HS-5 (cell line): ENCODE measurements at places on chromosomes 3 and 15.
A peak's percentile ranks its signal among the peaks of the same experiment; 100 is the strongest.

GRCh38 chr15:68252925-68253534 is 23.5 kb upstream of the CLN6 start:
- DNase-seq: no peak

- DNase-seq: no peak
Observed at GRCh38 chr15:69807721-69808120, 290.0 kb downstream of the TLE3 start.

DNA sequence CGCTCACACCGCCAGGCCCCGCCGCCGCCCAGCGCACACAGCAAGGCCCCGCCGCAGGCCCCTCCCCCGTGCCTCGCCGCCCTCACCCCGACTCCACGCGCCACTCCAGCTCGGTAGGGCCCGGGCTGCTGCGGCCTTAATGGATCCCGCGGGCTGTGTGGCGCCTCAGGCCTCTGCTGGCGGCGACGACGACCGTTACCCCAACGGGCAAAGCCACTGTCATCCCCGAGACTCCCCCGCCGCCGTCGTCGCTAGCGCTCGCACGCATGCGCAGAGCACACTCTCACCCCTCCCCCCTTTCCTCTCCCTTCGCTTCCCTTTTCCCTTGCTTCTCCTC is at the start of gene MSL2:
TSS of gene MSL2 (minus strand) at position 272 of the 337 bp plus-strand sequence. CDS start 1,222 bp downstream, outside the sequence.
- DNase-seq: no peak

- DNase-seq: no peak
Observed at GRCh38 chr15:49620199-49620598, 419 bp downstream of the FAM227B start.

DNA sequence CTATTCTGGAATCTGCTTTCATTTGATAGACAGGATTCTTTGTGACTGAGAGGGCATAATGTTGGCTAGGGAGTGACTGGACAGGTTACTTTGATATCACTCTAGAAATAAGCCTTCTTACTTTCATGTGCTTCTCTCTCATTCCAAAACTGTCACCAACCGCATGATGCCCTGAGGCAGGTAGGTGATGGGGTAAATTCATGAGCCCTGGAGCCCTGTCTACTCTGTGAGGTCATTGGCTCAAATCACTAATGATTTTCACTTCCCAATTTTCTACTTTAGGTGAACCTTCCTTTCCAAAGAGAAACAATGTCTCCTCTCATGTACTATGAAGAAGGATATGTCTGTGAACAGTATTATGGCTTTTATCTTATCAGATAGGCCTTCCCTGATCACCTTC is 596.7 kb downstream of the TUSC7 start:
- DNase-seq: no peak

GRCh38 chr3:142355692-142356091 is 92.1 kb downstream of the XRN1 start:
- no peak for DNase-seq

- DNase-seq: no peak
Observed at GRCh38 chr3:183262875-183263378, 9.9 kb downstream of the B3GNT5 start.

DNA sequence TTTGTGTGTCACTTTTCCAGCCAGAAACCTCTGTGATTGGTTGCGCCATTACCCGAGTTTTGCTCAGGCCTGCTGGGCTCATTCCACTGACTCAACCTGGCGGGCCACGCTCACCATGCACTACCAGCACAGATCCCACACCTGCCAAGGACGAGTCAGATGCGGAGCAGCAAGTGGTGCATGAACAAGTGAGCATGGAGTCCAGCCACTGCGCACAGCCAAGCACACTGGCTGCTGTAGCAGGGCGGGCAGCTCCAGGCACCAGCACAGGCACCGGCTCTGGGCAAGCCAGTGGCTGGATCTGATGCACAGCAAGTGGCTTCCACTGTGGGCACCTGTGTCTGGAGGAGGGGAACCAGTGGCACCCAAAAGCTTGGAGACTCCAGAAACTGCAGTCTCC is 110.4 kb downstream of the CBLB start:
- DNase-seq: no peak

DNA sequence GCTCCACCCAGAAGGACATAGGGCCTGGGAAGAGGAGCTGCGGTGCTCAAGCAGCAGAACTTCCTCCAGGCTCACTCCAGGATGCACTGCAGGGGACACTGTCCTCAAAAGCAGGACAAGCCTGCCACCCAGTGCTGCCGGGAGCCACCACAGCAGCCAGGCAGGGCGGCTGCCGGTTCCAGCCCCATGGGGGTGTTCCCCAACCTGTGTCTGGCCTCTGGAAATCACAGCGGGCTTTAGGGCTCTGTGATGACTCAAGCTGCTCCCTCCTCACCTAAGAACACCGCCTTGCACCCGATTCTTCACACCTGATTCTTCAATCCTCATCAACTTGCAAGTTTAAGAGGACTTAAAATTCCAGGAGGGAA is 71.9 kb upstream of the SLC6A11 start:
- DNase-seq: no peak

GRCh38 chr15:55383687-55384086 is 24.5 kb downstream of the CCPG1 start:
- no peak for DNase-seq

DNA sequence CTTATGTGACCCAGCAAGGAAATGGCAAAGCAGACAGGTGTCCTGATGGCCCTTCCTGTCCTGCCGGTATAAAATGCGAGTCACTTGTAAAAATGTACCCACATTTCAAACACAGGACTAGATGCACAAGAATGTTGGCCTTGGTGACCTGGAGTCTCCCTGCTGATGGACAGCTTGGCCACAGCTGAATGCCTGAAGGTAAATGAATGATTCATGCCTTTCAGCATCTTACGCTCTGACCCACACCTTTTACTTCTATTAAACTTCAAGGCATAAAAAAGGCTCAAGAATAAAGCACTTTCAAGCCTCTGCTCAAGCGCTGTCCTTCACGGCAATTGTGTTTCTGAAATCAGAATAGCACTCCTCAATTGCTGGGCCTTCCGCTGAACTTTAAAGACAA is 228.0 kb upstream of the SLCO3A1 start:
- no peak for DNase-seq

- peak; percentile 75 for DNase-seq
Observed at GRCh38 chr3:8501371-8502131, at the start of gene LMCD1. Gene LMCD1, plus strand, starts transcription at chr3:8501823. Its CDS starts 116 bp downstream, at chr3:8501939.

DNA sequence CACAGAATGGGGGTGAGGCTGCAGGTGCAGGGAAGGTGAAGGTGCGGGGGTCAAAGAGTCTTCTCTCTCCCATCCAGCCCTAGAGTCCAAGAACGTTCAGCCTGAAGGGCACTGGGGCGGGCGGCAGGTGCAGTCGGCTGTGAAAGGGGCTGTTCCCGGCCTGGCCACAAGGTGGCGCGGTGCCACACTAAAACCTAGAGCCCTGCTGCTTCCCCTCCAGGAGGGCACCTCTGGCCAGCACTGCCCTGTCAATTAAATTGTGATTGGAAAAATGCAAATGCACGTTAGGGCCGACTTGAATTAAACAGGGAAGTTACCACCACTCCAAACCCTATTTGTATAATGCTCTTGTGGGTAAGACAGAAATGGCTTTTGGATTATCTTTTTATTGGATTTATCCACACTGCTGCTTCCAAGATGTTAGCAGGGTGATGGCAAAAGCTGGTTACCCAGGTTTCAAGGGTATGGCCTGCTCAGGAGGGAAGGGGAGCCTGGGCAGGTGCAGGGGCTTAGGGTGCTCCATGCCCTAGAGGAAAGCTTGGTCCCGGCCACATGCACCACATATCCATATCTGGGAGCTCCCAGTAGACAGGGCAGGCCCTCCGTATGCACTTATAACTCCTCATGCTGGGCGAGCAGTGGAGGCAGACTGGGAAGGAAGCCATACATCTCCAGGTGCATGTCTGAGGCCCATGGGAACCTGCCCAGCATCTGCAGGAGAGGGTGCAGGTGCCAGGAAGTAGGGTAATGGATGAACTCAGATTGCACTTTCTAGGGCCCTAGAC is 119.8 kb downstream of the ADCY5 start:
- no peak for DNase-seq

DNA sequence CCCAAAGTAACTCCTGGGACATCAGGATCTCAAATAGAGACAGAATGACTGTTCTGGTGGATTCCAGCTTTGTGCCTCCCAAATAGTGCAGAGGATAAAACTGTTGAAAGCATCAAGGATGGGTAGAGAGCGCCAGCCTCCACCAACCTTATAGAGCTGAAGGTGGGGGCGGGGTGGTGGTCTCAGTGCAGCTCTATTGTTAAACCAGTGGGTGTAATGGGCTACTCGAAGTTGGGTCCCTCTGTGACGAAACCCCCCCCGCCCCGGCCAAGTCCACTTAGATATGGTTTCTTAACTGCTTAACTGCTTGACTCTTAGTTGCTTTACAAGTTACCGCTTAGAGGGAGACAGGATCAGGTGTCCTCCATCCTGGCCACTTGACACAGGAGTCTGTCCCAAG is 22.7 kb downstream of the DHX30 start:
- no peak for DNase-seq

DNA sequence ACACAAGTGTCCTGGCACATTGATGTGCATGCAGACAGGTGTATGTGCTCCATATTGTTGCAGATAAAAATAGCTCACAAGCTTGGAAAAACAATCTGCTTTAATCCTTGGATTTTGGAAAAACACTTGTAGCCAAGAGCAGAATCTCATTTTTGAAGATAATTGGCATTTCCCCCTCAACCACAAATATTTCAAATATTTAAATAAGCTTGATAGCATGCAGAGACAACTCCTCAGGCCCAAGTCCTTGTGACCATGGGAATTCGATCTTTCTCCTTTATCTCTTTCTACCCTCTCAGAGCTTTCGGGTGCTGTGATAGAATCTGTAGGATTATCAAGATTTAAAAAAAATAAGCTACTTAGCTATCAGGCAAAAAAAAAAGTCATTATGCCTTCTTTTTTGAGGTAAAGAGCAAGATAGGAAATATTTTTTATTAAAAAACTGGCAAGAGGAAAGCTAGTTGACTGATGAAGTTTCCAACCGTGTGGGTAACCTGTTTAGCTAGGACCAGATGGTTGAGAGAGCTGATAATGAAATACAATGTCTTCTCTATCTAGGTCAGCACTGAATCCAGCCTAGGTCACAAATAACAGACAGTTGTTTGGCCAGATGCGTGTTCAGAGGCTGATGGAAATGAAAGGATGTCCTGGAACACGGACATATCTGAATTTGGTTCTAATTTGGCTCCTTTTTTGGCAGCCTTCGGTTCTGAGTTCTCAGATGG is 54.9 kb upstream of the SNRK start:
- peak; percentile 25 for DNase-seq

DNA sequence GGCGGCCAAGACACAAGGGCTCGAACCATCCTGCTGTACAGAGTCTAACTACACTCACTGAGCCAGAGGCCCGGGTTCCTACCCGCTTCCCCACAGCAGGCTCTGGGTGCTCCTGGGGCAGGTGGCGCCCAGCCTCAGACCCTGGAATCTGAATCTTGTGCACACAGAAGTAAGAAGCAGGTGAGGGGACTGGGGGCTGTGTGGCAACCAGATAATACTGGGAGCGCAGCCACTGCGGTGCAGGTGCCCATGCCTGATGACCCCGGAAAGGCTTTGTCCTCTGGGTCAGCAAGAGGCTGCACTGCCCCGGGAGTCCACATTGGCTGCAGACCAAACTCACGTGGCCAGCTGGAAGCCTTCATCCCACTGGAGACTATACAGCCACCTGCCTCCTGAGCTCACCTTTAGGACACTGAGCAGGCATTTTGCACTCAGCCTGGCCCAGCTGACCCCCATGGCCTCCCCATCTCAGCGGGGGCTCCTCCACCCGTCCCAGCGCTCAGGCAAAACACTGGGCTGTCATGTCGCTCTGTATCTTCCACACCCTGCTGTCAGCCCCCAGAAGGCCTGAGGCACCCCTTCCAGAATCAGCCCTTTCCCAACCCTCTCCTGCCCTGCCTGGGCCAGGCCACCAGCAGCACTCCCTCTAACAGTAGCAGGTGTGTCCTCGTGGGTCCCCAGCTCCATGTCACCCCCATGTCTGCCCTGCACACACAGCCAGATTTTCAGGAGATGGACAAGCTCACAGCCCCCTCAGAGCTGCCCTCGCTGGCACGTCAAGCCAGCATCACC is 101.0 kb upstream of the IQSEC1 start:
- no peak for DNase-seq

GRCh38 chr15:39142500-39142899 is 438.4 kb upstream of the THBS1 start:
- DNase-seq: no peak

- no peak for DNase-seq
Observed at GRCh38 chr15:73684581-73685455, 635 bp downstream of the CD276 start.

DNA sequence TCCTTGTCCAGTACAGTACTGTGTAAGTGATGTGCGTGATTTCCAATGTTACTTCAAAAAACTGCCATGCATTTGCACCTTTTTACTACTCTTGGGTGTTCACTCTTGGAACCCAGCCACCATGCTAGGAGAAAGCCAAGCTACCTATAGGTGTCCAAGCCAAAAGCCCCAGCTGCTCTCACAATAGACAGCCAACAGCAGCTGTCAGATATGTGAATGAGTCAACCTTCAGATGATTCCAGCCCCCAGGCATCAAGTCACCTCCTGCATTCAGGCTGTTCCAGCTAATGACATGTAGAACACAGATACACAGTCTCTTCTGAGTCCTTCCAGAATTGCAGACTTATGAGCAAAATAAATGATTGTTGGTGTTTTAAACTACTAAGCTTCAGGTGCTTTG is 417.7 kb upstream of the TGFBR2 start:
- no peak for DNase-seq

DNA sequence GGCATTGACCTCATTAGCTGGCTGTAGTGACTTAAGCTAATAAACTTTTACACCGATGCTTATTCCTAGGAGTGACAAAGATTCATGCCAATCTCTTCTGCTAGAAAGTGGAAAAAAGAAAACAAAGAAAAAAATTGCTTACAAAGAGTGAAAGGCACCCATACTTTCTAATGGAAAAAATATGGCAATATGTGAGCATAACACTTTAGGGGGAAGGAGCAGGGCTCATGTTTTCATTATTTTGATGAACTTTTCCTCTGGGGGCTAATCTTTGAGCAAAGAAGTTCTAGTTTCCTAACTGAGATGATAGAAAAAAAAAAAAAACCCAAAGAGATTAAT is 94.8 kb upstream of the THRB start:
- no peak for DNase-seq

- no peak for DNase-seq
Observed at GRCh38 chr15:39850436-39850835, 67.8 kb upstream of the FSIP1 start.

DNA sequence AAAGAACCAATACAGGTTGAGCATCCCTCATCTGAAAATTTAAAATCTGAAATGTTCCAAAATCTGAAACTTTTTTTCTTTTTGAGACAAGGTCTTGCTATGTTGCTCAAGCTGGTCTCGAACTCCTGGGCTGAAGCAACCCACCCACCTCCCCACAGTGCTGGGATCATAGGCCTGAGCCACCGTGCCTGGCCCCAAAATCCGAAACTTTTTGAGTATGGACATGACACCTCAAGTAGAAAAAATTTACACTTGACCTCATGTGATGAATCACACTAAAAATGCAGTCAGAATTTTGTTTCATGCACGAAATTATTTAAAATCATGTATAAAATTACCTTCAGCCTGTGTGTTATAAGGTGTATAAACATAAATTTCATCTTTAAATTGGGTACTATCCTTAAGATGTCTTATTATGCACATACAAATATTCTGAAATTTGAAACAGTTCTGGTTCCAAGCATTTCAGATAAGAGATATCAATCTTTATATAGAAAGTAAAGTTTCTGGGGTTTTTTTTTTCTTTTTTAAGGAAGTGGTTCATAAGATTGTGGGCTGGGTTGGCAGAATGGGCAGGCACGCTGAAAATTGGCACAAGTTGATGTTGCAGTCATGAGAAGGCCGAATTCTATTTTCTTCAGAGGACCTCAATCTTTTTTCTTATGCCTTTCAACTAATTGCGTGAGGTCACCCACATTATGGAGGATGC is 72.5 kb downstream of the SPRED1 start:
- no peak for DNase-seq
